PC-9 (cell line): ENCODE measurements at places on chromosomes 7 and 10. TPM values are rescaled to one million over a fixed set of nuclear protein-coding genes. Genes with fewer than 3 reads are reported as not detected.

Gene FAM221A
- total RNA-seq, result 2.4 and 3.6 TPM in 2 replicates

Gene IQUB
- total RNA-seq, result 0.33 and 0.98 TPM in 2 replicates

Gene EVX1
- not detected in 2 replicates for total RNA-seq

Gene FAM53B
- 9.0 and 9.8 TPM in 2 replicates for total RNA-seq

Gene ADAM12
- 15.6 and 16.8 TPM in 2 replicates for total RNA-seq

Gene SFXN2
- total RNA-seq, result 5.3 and 5.4 TPM in 2 replicates

Gene CNNM2
- 7.4 and 8.8 TPM in 2 replicates for total RNA-seq

Gene SUN3
- total RNA-seq, result 0.24 TPM in 1 of 2 replicates, not detected in the other

Gene MOGAT3
- total RNA-seq, result not detected in 2 replicates

Gene ZNF775
- 3.1 and 3.4 TPM in 2 replicates for total RNA-seq

Gene SCIN
- 0.33 and 0.92 TPM in 2 replicates for total RNA-seq

Gene CRPPA
- 8.0 and 9.2 TPM in 2 replicates for total RNA-seq

Gene TMEM236
- total RNA-seq, result 0.20 and 0.24 TPM in 2 replicates

Gene UPF2
- 18.4 and 25.9 TPM in 2 replicates for total RNA-seq

Gene CREB5
- 1.0 and 2.1 TPM in 2 replicates for total RNA-seq

Gene CNPY4
- 10.3 and 10.5 TPM in 2 replicates for total RNA-seq

Gene CLDN3
- 31.3 and 45.2 TPM in 2 replicates for total RNA-seq

Gene ATG9B
- 9.7 and 13.7 TPM in 2 replicates for total RNA-seq

Gene C10orf67
- 1.2 and 1.3 TPM in 2 replicates for total RNA-seq

Gene FAM25G
- 3.2 TPM in 1 of 2 replicates, not detected in the other for total RNA-seq

Gene DNA2
- 27.5 and 33.4 TPM in 2 replicates for total RNA-seq

Gene TRIM4
- 34.0 and 35.8 TPM in 2 replicates for total RNA-seq

Gene MYH16
- 11.7 and 18.0 TPM in 2 replicates for total RNA-seq

Gene VGF
- total RNA-seq, result 2.1 and 2.3 TPM in 2 replicates
